NCI-H1417 (cell line): ENCODE measurements at places on chromosomes 11 and 22.
A peak's percentile ranks its signal among the peaks of the same experiment; 100 is the strongest.

DNA sequence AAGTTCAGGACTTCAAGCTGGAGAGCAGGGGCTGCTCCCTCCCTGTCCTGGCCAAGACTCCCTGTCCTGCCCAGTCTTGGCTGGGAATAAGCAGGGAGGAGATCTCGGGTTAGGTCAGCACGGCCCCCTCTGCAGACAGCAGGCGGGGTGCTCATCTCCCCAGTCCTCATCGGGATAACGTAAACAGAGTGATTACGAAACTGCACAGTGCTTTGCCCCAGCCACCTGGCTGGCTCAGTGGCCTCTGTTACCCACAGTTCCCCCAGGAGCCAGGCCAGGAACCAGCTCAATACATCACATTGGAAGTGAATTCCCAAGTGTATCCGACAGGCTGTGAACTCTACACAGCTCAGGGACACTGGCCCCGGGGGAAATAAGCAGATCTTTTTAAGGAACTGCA lies 42.7 kb upstream of the KCNJ11 start:
- DNase-seq: no peak

GRCh38 chr22:38413085-38414008 lies 41.7 kb downstream of the KCNJ4 start:
- DNase-seq: peak; percentile 52

DNA sequence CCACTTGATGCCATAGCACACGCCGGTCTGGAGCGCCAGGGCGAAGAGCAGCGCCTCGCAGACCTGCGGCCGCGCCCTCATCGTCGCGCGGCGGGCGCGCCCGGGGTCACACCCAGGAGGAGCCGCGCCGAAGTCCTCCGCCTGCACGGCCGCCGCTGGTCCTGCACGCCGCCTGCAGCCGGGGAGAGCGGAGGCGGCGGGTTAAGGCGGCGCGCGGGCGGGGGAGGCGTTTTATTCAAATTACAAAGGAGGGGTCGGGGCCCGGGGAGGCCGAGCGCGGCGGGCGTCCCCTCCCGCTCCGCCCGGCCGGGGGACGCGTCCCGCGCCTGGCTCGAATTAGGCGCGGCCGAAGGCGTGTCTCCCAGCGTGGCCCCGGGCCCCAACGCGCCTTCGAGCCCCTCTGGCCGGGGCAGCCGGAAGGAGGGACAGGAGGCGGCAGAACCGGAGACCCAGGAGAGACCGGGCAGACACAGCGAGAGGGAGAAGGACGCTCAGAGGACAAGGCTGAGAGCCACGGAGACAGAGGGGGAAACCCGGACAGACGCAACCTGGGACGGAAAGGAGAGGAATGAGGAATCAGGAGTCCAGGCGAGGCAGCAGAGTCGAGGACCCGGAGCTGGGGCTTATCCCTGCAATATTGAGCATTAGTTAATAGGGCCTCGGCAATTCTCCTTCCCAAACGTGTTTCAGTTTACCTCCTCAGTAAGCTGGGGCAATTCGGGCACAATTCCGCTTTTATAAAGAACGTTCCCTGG lies at the start of gene WNT11:
TSS of gene WNT11 (minus strand) at position 176 of the 755 bp plus-strand sequence. CDS start at position 81, 95 bp downstream.
- DNase-seq: peak; percentile 76

DNA sequence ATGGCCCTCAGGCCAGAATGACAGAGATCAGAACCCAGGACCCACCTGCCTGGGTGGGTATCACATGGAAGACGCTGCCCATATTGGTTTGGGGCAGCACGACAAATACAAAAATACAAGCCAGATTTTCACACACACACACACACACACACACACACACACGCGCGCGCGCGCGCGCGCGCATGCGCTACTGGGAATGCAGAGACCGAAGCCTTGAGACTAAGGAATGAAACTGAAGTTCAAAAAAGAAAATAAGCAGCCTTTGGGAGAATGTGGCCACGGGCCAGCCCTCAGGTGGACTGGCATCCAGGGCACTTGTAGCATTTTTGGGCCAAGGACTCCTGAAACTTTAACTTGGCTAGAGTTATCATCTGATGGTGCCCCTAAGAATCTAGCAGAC lies 21.3 kb upstream of the NUP50 start:
- no peak for DNase-seq

GRCh38 chr11:6900327-6900999 lies 8.2 kb upstream of the OR2D2 start:
- DNase-seq: no peak

DNA sequence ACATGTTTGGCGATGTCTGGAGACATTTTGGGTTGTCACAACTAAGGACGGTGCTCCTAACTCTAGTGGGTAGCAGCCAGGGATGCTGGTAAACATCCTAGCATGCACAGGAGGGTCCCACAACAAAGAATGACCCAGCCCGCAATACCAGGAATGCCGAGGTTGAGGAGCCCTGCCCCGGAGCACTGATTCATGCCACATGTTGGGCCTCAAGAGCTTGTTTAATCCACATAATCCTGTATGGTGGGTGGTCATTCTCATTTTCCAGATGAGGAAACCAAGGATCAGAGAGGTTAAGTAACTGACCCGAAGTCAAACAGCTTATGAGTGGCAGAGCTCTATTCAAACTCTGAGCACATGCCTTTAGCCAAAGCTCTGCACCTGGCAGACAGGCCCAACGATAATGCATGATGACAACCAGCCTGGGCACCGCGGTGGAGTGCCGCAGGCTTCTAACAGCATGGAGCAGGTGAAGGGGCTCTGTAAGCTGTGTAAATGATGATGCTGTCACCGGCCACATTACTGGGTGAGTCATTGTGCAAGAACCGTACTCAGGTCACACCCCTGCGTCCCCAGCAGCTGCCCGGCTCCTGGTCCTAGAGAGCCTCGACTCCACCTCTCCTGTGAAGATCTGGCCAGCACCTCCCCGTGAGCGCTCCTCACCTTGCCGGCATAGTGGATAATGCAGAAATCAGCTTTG lies 58.6 kb downstream of the APOL1 start:
- DNase-seq: no peak

GRCh38 chr11:84628871-84629620 lies 998.1 kb downstream of the DLG2 start:
- DNase-seq: peak; percentile 92

DNA sequence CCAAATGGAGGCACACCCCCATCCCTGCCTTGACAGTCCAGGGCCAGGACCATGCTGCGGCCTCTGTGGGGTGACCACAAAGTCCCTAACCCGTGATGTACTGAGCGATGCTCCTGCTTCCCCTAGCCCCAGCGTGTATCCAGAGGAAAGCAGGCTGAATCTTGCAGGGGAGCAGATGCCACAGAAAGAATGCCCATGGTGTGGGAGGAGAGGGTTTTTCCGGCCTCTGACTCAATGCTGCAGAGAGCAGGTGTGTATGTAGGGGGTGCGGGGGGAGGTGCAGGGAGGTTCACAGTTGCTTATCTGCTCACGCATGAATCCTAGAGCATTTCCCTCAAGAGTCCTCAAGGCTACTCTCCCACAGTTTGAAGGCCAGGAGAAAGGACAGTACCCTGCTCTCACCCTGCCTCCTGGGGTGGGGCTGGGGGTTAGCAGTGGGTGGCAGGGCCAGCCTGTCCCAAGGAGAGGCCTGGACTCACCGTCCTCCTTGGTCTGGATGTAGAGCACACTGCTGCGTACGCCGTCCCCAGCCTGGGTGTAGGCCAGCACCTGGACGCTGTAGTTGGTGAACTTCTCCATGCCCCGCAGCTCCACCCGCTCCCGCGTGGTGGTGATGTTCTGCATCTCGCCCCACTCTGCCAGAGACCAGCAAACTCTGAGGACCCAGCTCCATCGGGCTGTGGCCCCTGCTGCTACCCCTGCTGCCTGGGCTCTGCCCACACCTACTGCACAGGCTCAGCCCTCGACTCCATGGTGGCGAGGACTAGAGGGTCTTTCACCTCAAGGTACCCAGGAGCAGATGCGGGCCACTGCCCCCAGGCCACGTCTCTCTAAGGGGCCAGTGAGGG lies 130.8 kb downstream of the CEP164 start:
- DNase-seq: peak; percentile 55

DNA sequence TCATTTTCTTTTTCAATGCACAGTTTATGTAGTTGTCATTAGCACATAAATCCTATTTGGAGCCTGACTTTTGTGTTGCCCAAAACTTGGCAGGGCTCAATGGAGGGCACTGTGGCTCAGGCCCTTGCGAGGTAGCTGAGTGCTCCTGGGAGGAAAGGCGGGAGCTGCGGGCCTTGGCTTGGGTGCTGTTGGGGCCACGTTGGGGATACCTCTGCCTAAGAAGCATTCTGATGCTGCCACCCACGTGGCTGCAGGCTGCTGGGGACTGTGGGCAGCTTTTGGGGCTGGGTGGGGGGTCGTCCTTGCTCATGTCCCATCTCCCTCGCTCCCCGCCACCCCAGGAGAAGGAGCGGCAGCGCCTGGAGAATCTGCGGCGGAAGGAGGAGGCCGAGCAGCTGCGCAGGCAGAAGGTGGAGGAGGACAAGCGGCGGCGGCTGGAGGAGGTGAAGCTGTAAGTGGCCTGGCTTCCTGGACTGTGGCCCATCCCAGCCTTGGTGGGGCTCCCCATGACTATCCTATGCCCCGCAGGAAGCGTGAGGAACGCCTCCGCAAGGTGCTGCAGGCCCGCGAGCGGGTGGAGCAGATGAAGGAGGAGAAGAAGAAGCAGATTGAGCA lies 20.9 kb downstream of the INCENP start:
- no peak for DNase-seq

DNA sequence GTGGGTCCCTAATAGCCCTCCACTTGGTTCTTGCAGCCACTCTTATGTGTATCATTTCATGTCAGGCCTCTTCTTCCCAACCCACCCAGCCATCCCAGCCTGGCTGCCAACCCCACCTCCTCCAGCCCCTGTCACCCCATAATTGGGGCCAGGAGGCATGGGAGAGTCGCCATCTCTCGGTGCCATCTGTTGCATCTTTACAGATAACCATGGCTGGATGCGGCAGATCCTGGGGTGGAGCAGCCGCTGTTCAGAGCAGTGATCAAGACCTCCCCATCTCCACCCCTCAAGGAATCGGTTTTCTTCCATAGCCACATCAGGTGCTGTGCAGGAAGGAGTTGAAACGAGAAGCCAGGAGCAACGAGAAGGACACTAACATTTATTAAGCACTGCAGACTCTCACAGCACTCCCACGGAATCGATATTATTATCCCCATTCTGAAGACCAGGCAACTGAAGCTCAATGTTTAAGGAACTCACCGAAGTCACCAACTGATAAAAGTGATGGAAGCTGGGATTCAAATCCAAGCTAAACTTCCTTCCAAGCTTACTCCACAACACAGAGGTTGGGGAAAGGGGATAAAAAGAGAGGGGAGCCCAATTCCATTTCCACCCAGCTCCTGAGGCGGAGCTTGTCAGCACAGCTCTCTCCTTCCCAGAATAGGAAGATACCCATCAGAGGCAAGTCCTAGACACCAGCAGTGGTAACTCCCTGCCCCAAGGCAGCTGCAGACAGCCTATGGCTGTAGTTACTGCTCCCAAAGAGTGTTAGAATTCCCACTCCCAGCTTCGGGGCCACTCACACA lies 2.7 kb downstream of the SLC43A1 start:
- DNase-seq: no peak

- no peak for DNase-seq
These were observed 70.2 kb downstream of the ARHGAP8 start for GRCh38 chr22:44822534-44822933.

DNA sequence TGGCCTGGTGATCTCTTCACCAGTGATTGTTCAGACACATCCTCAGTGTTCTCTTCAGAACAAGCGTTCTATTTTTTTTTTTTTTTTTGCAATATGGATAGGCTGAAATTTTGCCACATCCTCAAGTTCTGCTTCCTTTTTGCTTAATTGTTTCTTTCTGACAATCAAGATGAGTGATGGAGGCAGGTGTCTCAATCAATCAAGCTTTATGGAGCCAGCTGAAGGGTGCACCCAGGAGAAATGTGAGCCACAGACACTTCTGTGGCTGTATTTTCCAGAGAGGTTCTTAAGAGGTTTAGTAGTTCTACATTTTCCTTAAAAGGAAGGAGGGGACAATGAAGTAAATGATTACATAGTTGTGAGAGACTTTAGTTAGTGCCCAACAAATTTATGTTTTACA lies 43.9 kb upstream of the ASPHD2 start:
- DNase-seq: peak; percentile 86

- DNase-seq: no peak
These were observed 19.2 kb upstream of the KDM2A start for GRCh38 chr11:67099831-67100324.

DNA sequence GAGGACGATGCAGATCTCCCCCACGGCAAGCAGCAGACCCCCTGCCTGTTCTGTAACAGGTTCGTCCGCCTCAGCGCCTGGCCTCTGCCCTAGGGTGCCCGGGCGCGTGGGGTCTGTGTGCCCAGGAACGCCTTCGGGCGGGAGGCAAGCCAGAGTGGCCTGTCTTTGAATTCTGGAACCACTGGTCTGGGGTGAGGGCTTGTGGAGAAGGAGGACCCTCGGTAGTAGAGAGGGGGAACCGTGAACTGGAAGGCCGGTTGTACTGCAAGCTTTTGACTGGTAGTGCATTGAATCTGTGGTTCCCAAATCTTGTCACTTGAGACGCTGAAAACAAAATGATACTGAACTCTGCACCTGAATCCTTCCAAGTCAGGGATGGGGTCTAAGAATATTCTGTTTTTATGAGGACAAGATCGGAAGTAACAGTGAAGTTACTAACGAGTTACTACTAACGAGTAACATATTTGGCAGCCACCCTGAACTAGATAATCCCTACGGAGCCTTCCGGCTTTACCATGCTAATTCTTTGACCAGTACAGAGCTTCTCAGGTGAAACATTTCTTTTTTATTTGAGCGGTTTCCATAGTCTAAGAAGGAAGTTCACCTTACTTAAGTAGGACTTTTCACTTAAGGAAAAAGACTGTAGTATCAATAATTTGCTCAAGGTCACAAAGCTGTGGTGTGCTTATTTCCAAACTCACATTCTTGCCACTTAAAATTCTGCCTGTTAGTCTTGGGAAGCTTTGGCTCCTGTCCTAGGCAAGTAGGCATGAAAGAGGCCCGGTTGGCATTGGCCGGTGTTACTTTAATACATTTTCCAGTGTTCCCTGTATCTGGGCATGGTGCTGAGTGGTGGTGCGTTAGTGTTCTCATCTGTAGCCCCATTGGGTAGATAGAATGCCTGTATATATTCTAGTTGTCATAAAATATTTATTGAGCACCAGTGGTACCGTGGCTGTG lies 860 bp downstream of the PRMT3 start:
- DNase-seq: no peak

- no peak for DNase-seq
These were observed 16.7 kb upstream of the ZC3H12C start for GRCh38 chr11:110076371-110076965.

DNA sequence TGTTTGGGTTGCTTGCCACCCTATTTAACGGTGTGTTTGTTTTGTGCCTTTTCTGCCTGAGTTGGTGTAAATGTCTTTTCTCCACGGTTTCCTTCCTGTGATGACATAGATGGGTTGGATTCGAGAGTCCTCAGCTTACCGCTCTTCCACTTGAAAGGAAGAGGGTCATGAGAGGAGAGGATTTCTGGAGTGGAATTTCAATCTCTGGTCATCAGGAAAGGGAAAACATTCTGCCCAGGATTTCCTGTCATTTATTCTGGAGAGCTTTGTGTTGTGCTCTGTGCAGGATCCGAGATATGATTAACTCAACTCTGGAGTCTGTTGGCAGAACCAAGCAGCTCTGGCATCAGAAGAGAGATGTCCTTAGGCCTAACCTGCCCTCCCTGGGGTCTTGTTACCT lies 605.2 kb downstream of the NTM start:
- DNase-seq: peak; percentile 58

GRCh38 chr22:43343670-43344519 lies 723 bp upstream of the SCUBE1 start:
- DNase-seq: no peak
